ENCODE measurements at places on chromosomes 4 and X. TPM values are rescaled to one million over a fixed set of nuclear protein-coding genes. Genes with fewer than 3 reads are reported as not detected.

MAP3K15 gene
- 4.9 TPM for total RNA-seq

STAP1 gene
- not detected for total RNA-seq

GRCh38 chr4:54571293-54572151 is 86.2 kb upstream of the KIT start:
- DNase-seq: no peak

DNA sequence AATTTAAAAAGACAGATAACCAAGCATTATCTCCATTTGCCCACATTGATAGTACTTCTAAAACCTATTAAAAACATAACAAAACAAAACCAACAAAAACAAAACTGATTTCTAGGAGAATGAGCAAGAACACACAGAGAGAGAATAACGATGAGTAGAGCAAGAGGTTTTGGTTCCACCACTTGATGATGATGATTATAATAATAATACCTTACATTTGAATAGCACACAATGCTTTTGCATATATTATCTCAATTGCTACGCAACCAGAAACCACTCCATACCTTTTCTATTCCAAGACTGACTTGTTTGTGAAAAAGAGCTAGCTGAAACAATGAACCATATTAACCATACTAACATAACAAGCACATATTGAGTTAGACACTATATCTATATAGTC is 1090.9 kb downstream of the SH3BGRL start:
- no peak for DNase-seq

GRCh38 chr4:36316607-36317006 is 35.2 kb downstream of the DTHD1 start:
- DNase-seq: no peak

Data from Panc1 (cell line).